ENCODE measurements at places on chromosomes 13 and 19. TPM values are rescaled to one million over a fixed set of nuclear protein-coding genes. Genes with fewer than 3 reads are reported as not detected.
A peak's percentile ranks its signal among the peaks of the same experiment; 100 is the strongest.

GRCh38 chr13:109332506-109333499, 453.6 kb downstream of the IRS2 start:
- DNase-seq = no peak

GRCh38 chr19:24049537-24049936, 37.5 kb upstream of the ZNF254 start:
- no peak for DNase-seq

DNA sequence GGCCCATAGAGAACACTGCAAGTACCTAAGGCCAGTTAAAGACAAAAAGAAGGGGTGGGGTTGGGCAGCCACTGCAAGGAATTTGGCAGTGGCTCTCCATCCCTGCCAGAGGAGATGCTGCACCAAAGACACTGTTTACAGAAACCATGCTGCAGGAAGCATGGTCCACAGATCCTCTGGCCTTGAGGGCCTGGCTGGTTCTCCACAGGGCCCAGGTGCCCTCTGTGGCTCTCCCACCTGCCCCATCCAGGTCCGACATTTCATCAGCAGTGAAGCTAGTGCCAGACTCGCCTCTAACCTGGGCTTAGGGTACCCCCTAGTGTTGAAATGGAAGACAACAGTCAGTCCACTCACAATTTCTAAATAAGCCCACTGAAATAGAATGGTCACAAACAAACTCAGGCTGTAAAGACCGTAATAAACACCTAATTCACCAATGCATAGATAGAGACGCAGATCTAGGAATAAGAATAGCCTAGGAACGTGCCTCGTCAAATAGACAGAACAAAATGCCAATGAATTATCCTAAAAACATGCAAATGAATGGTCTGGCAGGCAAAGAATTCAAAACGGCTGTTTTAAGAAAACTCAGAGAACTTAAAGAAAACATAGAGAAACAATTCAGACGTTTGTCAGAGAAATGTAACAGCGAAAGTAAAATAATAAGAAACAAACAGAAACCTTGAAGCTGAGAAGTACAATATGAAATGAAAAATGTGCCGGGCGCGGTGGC, 23.3 kb downstream of the LYPD4 start:
- no peak for DNase-seq

Gene ATCAY
- 0.14 TPM for polyA plus RNA-seq

Gene GJA3
- 0.08 TPM for polyA plus RNA-seq

- peak; percentile 88 for DNase-seq
Observed at GRCh38 chr13:21060338-21061028, 903 bp downstream of the LATS2 start.

DNA sequence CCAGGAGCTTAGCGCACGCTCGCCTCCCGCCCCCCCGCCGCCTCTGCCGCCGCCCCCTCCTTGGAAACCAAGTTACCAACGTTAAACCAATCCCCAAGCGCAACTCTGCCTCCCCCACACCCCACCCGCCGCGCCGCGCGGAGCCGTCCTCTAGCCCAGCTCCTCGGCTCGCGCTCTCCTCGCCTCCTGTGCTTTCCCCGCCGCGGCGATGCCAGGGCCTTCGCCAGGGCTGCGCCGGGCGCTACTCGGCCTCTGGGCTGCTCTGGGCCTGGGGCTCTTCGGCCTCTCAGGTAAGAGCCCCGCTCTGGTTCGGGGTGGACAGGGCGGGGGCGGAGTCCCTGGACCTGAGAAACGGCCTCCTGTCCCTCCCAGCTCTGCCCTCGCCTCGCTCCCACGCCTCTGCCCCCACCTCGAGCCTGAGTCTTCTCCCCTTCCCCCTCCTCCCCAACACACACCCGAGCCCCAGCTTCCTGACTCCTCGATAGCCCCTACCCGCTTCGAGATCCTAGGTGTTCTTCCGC, at the start of gene ICAM5:
ICAM5 (plus strand) TSS at position 117 of the 521 bp plus-strand sequence; CDS start at position 209, 92 bp downstream.
- no peak for DNase-seq

Gene RUVBL2
- 73.9 TPM for polyA plus RNA-seq
